ENCODE measurements at places on chromosomes 13 and 19.

DNA sequence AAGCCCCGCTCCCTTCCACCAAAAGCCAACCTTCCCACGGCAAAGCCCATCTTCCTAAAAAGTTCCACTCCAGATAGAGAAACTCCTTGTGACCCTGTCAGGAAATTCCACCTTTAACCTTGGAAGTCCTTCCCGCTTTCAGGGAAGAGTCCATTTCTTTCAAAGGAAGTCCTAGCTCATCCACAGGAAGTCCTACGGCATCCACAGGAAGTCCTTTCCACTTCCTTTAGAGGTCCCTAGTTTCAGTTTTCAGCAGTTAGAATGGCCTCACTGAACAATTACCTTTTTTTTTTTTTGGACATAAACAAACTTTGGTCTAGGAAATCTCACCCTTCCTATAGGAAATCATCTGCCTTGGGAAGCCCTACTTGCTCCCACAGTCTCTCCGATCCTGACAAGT, 31.7 kb downstream of the TRPM4 start:
- no peak for DNase-seq

- DNase-seq: no peak
These were observed 126.2 kb downstream of the LMO7 start for GRCh38 chr13:75762076-75762937.

- DNase-seq: no peak
These were observed 503.1 kb downstream of the FOXO1 start for GRCh38 chr13:40163066-40164000.

DNA sequence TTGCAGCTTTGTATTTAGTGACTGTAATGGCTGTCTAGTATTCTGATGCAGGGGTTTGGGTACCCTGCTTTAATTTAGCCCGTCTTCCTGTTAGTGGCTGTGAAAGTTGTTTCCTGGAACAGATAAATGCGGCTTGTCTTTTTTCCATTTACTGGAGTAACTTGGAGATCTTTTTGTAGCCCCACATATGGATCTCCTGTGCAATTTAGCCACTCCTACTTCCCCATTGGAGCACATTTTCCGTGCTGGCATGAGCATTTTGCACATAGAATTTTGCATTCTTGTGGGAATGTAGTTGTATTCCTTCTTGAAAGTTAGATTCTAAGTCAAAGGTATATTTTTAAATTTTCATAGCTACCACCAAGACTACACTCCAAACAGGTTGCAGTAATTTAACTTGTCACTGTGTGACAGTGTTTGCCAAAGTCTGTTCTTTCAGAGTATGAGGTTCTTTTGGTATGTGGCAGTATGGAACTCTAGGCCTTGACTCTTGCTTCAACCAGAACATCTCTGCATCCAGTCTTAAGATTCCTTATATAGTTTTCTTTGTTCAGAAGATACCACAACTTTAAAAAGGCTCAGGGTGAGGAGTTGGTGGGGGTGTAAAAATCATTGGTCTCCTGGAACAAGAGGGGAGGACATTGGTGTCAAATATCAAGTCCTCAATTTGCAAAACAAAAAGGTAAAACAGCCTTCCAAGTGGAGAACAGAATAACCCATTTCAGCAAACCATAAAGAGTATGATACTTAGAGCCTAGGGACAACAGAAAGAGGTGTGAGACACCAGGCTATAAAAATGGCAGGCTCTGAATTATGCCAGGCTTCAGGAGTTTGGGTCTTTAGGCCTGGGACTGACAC, 21.1 kb upstream of the CCDC97 start:
- no peak for DNase-seq

DNA sequence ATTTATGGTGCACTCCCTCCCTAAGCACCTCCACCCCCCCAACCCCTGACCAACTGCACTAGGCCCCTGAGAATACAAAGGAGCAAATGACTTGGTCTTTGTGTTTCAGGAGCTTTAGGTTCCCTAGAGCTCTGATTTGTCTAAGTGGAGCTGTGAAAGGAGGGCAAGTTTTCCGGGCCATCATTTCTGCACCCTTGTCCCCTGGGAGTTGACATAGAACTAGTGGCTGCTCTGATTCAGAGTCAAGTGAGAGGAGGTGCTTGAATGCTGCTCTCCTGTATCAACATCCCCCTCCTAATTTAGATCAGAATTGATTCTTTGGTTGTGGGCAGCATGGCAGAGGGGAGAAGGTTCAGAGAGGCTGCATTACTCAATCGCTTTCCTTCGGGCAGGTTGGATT, 391.6 kb downstream of the KCNRG start:
- no peak for DNase-seq

- no peak for DNase-seq
These were observed 101.0 kb upstream of the SPRY2 start for GRCh38 chr13:80441968-80442367.
